T1000 (cell line): ENCODE measurements at places on chromosomes 7 and 10.

DNA sequence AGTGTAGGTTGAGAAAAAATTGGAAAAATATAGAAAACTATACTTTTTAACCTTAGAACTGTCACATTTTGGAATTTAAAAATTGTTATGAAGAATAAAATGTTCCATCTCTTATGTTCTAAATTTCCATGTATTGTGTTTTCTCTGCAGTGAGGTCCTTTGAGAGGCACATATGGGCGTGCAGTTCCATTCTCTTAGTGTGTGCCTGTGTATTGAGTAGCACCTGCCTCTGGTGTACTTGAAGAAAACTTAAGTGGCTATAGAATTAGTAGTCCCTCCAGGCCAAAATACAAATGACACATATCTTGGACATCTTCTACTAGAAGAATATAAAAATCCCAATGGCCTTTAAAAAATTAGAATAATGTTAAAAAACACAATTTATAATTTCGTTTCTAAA is 149.2 kb downstream of the BICC1 start:
- DNase-seq: no peak

- peak; percentile 61 for DNase-seq
Observed at GRCh38 chr7:10237306-10237705, 736.4 kb upstream of the PHF14 start.

GRCh38 chr10:68249297-68249696 is 17.4 kb upstream of the ATOH7 start:
- DNase-seq: no peak

GRCh38 chr7:84058311-84059076 is 136.1 kb downstream of the SEMA3A start:
- DNase-seq: no peak

- no peak for DNase-seq
Observed at GRCh38 chr10:1434912-1435692, 302.2 kb downstream of the ADARB2 start.

DNA sequence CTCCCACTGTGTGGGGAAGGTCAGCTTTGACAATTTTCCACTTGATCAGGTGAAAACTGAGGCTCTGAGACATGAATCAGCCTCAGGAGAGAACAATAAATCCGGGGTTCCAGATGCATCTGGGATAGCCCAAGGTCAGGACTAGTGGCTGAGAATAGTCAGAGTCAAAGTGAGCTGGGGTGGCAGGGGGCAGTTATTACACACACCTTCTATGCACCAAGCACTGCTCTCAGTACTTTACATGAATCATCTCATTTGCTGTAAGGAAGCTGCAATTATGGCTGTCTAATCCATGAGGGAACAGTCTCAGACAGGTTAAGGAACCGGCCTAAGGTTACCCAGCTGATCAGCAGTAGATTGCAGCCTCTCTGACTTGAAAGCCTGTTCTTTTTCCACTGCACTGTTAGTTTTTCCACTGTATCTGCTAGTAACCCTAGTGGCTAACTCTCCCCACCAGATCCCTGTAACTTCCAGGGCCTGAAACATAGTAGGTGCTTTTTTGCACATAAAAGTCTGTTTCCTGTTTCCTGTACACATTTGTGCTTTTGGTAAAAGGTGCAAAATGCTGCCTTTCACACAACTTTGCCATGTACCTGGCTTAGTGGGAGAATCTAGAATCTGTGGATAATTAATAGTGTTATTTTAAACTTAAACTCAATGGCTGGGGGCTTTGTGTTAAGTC is 125.9 kb downstream of the EMX2 start:
- no peak for DNase-seq

DNA sequence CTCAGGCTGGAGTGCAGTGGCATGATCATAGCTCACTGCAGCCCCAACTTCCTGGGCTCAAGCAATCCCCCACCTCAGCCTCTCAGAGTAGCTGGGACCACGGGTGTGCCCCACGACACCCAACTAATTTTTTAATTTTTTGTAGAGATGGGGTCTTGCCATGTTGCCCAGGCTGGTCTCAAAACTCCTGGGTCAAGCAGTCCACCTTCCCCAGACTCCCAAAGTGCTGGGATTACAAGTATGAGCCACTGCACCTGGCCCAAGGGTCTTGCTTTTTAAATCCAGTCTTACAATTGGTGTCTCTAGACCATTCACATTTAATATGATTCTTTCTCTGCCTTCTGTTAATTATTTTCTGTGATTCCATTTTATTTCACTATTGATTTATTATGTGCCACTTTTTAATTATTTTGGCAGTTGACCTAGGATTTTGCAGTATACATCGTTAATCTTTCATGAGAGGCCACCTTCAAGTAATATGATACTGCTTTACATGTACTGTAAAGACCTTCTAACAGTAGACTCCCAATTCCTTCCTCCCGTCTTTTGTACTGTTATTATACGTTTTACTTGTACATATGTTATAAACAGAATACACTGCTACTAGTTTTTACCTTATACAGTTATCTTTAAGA is 18.7 kb downstream of the MMP21 start:
- DNase-seq: no peak

GRCh38 chr7:80401708-80402107 is 110.2 kb downstream of the GNAT3 start:
- DNase-seq: no peak

- no peak for DNase-seq
Observed at GRCh38 chr7:5582532-5582935, 158.9 kb upstream of the TNRC18 start.

DNA sequence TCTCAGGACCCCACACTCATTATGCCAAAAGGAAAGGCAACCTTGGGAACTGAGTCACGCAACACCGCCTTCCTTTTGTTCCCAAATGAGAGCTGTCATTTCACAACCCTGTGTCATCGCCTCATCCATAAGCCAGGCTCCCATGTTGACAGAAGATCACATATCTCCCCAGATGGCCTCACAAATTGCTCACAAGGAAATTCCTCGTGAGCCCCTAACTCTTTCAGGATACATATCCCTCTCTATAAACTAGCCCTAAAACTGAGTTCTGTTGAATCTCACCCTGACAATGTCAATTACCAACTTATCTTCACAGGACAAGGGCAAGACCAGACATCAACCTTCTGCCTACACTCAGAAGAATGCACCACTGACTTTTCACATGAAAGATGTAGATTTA is 22.6 kb downstream of the CCDC3 start:
- DNase-seq: no peak

GRCh38 chr10:30002426-30003266 is 56.7 kb downstream of the JCAD start:
- DNase-seq: peak; percentile 44

DNA sequence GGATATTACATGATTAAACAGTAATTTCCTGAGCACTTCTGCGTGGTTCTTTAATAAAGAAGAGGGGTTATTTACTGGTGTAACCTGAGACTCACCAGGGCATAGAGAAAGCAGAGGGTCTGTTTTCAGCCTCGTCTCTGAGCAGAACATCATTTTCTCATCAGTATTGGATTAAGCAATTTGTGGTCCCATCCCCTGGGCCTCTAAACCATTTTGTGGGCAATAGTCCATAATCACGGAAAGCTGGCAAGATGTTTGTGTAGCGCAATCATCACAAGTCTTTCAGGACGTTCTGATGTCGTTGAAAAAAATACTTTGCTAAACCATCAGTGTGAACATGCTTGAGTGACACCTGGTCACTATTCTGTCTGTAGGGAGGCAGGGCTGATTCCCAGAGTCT is 37.1 kb upstream of the SEC61G start:
- no peak for DNase-seq

DNA sequence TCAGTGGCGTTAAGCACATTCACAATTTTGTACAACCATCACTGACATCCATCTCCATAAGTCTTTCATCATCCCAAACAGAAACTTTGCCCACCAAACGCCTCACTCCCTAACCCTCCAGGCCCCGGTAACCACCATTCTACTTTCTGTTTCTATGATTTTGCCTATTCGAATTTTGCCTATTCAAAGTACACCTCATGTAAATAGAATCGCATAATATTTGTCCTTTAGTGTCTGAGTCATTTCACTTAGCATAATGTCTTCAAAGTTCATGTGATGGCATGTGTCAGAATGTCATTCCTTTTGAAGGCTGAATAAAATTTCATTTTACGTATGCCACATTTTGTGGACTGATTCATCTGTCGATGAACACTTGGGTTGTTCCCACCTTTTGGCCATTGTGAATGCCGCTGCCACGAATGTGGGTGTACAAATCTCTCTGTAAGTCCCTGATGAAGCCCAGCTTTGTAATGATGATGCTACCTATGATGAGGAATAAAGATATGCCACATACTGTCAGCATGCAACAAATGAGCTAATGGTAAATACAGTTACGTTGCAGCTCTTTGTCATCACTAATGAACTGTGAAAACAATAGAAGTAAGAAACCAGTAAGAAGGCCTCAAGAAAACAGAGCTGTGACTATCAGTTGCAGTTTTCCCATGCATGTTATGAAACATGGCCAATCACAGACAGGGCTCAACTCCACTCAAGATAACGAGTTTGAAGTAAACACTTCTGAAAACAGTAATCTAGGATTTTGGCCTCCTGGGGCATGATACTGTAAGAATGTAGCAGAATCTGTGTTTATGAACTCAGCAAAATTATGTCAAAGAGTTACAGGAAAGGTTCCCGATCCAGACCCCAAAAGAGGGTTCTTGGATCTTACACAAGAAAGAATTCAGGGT is 120.0 kb downstream of the ADAM12 start:
- DNase-seq: no peak

DNA sequence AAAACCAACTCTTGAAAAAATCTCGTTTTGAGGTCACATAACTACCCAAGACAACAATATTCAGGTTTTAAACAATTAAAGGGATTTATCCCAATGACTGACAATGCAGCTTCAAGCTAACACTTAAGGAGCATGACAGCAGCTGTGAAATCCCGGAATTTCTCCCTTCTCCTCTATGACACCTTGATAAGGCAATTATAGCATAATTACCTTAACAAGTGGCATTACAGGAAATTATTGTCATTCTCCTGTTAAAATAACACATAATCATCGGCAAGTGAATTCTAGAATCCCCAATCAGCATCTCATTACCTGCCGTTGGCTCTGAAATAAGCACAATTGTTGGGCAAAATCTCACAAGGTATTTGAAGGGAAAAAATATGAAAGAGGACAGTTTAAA is 417.0 kb upstream of the PFKP start:
- no peak for DNase-seq

DNA sequence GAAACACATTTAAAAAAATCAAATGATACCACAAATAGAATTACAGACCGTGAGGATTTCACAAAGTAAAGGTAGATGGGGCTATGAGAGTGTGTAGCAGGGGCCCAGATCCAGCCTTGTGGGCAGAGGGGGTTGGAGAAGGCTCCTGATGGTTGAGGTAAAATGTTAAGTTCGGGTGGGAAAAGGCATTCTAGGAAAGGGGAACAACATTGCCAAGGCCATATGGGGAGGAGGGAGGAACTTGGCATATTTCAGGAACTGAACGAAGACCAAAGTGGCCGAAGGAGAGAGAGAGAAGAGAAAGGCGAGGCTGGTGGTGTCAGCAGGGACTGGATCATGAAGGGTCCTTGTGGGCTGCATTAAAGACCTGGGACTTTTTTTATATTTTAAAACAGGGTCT is 98.9 kb downstream of the CARD11 start:
- DNase-seq: no peak

GRCh38 chr7:103936558-103936957 is 52.9 kb downstream of the RELN start:
- DNase-seq: no peak

- DNase-seq: no peak
Observed at GRCh38 chr10:82883603-82884002, 1008.6 kb downstream of the NRG3 start.

GRCh38 chr10:74394416-74394969 is 243.5 kb downstream of the ADK start:
- no peak for DNase-seq

- DNase-seq: no peak
Observed at GRCh38 chr7:33500703-33501701, 371.6 kb downstream of the BBS9 start.

DNA sequence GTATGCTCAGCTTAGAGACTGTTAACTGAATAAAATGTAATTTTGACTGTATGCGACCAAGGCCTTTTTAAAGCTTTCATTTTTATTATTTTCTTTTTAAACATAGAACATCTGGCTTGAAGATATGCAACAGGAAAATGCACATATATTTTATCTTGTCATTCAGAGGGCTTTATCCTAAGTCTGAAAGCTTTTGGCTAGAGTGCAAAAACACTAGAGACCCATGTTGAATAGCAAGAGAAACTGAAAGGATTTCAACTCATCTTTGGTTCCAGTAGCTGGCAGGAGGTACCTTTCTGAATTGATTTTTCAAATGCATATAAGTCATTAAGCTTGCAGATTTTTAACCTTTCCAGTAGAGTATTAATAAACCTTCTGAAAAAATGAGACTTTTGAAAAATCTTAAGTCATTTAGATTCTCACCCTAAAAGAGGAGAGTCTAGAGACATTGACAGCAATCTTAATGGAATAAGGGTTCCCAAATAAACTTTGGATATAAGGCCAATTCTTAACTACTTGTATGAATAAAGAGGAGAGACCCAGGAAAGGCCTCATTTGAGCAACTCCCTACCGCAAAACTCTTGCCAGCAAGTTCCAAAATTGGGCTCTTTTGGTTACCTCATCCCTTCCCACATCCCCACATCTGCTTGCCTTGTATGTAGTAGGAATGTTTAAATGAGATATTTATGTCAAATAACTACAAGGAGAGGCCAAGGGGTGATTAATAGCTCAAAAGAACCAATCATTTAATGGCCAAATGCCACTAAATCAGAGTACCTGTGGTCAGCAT is 454.4 kb downstream of the HTR7 start:
- DNase-seq: no peak

- DNase-seq: no peak
Observed at GRCh38 chr7:16826060-16826459, 21.3 kb upstream of the AGR2 start.

DNA sequence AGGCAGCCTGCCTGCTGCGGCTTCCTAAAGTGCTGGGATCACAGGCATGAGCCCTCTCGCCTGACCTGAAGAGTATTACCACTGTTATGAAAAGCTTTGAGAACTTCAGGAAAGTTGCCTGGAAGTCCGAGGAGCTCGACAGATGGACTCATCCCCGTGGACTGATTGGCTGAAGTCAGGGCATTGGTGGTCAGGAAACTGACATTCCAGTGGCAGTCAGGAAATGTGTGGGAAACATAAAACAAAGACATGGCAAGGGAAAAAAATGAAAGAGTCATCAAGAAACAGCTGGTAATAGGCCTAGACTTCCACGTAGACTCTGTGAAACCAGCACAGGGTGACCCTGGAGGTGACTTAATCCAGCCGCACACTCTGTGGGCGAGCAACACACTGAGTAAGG is 123.3 kb downstream of the CDH23 start:
- DNase-seq: no peak
